ENCODE measurements at places on chromosomes 7 and 10.

GRCh38 chr7:2701832-2702593 lies 14.0 kb downstream of the AMZ1 start:
- no peak for DNase-seq

DNA sequence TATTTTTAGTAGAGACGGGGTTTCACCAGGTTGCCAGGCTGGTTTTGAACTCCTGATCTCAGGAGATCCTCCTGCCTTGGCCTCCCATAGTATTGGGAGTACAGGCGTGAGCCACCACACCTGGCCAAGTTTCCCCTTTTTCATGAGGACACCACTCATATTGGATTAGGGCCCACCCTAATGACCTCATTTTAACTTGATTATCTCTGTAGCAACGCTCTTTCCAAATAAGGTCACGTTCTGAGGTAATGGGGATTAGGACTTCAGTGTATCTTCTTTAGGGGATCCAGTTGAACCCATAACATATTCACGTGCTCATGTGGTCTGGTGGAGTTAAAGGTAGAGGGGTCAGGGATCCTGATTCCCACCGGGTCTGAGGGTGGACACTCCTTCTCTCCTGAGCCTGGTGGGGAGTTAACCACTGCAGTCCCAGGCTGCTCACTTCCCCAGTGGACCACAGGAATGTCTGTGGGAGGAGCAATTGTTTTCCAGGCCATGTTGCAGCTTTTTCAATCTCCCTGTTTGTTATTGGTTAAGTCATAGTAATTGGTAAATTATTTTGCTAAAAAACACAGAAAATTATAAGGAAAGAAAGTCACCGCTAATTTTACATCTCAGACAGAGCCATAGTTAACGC lies 130.5 kb downstream of the GRK5 start:
- no peak for DNase-seq

GRCh38 chr10:132184816-132185593 lies 1.7 kb upstream of the DPYSL4 start:
- DNase-seq: no peak

DNA sequence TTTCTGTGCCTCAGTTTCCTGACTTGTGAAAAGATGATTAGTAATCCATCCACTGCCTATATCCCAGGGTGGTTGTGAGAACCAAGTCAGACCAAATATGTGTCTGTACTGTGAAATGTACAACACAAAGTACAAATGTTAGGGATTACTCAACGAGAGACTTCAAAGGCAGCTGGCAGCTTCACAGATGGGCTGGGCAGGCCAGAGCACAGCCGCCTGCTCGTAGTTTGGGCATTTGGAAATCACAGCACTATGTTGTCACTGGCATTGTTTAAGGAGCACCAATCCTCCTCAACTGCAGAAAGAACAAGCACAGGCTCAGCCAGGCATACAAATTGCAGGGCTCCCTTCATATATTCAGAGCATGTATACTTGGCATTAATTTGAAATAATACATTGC lies 64.5 kb upstream of the C10orf90 start:
- no peak for DNase-seq

GRCh38 chr10:110286841-110287240 lies 17.9 kb downstream of the SMNDC1 start:
- no peak for DNase-seq

DNA sequence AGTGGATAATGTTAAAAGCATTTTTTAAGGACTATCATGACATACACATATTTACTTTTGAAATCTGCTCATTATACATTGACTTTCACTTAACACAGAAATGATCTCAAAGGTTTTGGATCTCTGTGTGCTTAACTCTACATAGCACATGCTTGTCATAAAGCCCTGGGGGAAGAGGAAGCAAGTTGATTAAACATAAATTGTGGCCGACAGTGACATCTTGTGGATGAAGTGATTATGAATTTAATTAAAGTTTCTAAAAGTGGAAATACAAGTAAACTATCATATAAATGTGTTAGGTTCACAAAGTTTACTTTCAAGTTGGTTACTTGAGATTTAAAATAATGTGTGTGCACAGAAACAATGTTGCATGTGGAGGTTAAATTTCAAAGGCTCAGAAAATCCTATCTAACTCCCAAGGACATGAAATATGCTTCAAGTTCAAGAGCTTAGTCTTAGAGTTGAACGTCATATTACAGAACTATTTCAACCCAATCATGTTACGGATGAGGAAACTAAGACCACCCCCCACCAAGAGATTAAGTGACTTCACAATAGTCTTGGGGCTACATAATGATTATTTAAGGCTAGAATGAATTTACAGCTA lies 1247.8 kb downstream of the GATA3 start:
- no peak for DNase-seq

DNA sequence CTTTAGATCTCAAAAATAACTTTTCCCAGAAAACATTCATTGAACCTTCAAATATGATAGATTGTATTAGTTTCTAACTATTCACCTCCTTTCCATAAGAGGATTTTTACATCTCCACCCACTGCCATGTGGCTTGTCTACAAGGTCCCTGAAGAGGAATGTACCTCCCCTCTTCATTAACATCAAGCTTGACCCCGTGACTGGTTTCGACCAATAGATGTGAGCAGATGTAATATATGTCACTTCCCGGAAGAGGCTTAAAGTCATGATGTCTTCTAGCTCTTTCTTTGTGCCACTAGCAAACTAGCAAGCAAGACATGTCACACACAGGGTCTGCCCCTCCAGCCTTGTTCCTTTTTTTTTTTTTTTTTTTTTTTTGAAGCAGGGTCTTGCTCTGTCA lies 6.9 kb downstream of the BAZ1B start:
- no peak for DNase-seq

DNA sequence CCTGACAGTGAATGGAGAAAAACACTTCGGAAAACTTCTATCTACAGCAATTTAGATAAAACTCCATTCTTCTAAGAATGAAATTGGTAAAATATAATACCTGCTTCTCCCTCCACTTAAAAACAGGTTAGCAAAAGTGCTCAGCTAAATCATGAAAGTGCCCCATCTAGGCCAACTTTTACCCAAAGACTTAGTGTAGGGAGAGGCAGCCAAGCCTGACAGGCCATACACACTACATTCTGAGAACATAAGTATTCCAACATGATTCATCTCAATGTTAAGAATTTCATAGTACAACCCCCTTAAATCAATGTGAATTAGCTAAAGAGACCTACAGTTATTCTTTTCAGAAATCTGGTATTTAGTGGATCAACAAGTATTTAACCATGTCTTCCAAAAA lies 7.2 kb downstream of the FAM3C start:
- DNase-seq: no peak

DNA sequence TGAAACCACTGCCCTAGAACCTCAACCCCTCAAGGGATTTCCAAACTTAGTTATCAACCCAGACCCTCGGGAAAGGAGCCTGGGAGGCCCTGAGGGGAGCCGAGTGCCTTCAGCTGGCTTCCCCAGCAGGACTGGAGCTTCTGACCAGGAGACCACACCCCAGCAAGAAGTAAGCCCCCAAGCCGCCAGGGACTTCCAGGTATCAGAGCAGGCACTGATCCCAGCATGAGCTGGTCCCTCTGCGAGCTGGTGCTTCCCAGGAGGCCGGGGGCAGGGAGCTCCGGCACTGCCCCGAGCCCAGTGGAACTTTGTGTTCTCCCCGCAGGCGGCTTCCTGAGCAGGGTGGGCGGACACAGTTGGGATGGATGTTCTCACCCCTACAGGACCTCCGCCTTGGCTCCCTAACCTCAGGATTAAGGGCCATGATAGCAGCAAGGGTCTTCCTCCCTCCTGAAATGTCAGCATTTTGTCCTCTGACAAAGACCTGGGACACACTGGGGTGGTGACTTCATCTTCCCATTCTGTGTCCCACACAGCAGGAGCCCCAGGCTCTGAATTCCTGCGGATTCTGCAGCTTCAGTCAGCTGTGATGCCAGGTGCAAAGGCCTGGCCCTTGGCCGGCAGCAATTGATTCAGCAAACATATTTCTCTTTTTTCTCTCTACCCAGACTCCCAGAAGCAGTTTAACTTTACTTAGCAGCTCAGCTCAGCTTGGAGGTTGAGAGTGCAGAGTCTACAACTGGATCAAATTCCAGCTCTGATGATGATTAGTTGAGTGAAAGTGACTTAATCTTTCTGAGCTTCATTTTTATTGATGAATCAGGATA lies 11.6 kb downstream of the ATP6V0E2 start:
- no peak for DNase-seq

GRCh38 chr10:27701938-27702537 lies 43.6 kb downstream of the MKX start:
- no peak for DNase-seq

- DNase-seq: no peak
Observed at GRCh38 chr7:865921-866320, 10.4 kb upstream of the GET4 start.

DNA sequence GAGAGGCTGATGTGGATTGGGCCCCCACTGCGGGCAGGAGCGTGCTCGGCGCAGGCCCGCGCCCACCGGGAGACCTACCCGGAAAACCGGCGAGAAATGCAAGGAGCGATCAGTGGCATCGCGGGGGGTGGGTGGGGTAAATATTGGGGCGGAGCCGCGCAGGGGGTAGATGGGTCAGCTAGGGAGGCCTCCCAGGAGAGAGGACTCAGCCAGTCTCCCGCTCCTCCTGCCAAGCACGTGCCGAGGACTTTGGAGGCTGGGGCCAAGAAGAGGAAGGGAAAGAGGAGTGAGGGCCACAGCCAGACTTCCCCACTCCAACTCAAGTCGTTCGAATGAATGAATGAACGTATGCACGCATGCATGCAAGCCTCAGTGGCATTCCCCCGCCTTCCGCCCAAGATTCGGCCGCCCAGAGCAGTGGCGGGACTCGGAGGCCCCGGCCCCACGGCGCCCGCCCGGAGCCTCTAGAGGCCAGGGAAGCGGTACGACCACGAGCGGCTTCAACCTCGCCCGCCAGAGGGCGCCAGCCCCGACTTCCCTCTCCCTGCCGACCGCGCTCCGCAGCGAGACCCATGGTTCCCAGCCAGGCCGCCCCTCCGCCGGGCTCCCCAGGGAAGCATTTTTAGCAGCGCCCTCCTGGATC lies 3.6 kb downstream of the NPM3 start:
- DNase-seq: peak; percentile 58

DNA sequence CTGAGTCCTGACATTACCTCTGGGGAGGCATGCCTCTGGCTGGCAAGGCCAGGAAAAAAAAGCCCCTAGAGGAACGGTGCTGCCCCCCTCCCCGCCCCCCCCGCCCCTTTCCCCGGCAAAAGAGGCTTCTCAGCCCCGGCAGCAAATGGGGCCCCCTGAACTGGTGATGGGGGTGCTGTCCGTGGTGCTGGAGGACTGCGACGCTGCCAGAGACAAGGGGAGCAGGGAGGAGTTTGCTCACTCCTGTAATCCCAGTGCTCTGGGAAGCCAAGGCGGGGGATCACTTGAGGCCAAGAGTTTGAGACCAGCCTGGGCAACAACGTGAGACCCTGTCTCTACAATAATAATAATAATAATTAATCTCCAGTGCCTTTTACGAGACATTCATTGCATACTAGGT lies 23.7 kb downstream of the SRRM3 start:
- DNase-seq: no peak

DNA sequence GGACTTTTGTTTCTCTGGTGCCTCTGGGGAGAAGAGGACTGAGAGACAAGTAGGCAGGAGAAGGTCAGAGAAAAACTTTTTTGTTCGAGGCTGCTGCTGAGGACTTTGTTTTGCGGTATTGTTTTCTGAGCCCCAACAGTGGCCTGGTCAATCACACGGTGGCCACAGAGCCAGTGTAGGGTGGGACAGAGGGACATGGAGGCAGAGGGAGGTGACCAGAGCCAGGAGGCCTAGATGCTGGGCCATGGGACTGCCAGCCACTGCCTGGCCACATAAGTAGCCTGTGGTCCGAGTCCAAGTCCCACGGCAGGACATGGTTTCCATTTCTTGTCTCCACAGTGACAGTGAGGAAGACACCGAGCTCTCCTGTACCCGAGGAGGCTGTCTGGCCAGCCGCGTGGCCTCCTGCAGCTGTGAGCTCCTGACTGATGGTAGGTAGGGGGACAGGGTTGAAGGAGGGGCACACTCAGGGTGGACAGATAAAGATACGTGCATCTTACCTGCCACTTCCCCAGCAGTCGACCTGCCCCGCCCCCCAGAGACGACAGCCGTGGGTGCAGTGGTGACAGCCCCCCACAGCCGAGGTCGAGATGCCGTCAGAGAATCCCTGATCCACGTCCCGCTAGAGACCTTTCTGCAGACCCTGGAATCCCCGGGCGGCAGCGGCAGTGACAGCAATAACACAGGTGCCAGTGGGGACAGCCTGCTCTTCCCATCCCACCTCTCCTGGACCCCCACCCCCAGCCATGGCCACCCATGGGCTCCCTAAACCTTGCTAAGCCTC lies 27.5 kb downstream of the SH2B2 start:
- no peak for DNase-seq

GRCh38 chr10:95485056-95485844 lies 75.9 kb downstream of the SORBS1 start:
- no peak for DNase-seq
